Mucosa of gallbladder (tissue), 1 donor: ENCODE measurements at places on chromosomes 7 and 10. TPM values are rescaled to one million over a fixed set of nuclear protein-coding genes. Genes with fewer than 3 reads are reported as not detected.

CFAP46 gene
- total RNA-seq: 1.0 TPM

MAPK8 gene
- 40.0 TPM for total RNA-seq

HOXA11 gene
- total RNA-seq: not detected

ALDH18A1 gene
- total RNA-seq: 95.4 TPM

FXYD4 gene
- total RNA-seq: 1.6 TPM

PLXDC2 gene
- 92.0 TPM for total RNA-seq

DNA sequence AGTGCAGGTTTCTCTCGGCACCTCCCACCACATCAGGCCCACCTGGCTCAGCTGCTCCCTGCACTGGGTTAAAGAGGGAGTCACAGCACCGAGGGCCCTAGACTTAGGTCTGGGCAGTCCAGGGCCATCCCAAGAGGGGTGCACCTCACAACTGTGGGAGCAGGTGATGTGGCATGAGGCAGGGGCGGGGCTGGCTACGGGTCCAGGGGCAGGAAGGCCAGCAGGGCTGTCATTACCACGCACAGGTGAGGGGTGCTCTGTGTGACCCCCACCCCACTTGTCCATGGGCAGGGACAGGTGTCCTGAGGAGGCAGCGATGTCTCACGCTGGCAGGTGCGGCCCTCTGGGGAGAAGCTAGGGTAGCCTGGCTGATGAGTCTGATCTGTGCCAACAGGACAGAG lies 40.5 kb upstream of the DPYSL4 start:
- DNase-seq: no peak

- DNase-seq: no peak
Observed at GRCh38 chr10:4649471-4649870, 176.5 kb upstream of the AKR1E2 start.

DNA sequence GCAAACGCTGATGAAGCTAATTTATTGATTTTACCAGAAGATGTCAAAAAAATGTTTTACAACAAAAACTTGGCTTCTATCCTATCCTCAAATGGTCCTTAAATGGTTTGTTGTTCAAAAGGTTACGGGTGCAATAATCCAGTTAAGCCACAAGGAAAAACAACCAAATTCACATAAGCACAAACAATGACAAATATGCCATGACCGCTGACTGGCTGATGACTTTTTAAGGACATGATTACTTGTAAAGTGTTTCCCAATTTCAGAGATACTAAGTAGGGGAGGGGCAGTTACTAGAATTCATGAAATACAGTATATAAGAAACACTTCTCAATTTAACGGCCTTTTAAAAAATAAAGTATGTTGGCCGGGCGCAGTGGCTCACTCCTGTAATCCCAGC lies 28.8 kb downstream of the ABI1 start:
- no peak for DNase-seq

- no peak for DNase-seq
Observed at GRCh38 chr10:108104551-108105156, 940.1 kb upstream of the SORCS1 start.

GRCh38 chr7:27143023-27143949 lies at the start of gene HOXA5:
Gene HOXA5, minus strand, starts transcription at chr7:27143681. Its CDS starts 74 bp downstream, at chr7:27143607.
- no peak for DNase-seq

DNA sequence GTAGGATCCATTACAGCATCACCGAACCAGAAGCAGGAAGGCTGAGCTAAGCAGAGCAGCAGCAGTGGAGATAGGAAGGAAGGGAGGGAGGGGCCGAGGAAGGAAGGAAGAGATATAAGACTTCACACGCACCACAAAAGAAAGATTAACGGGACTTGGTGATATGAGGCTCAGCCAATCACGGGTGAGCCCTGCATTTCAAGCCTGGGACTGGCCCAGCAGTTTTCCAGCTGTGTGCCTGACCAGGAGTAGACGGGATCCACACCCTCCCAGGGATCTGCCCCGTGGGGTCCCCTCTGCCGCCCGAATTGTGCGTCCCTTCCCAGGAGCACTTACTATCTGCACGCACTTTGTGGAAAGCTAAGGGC lies 16.2 kb downstream of the ATG9B start:
- no peak for DNase-seq

GRCh38 chr7:131636092-131636491 lies 79.7 kb upstream of the PODXL start:
- no peak for DNase-seq

- no peak for DNase-seq
Observed at GRCh38 chr10:119461923-119462322, 80.6 kb downstream of the RGS10 start.

- no peak for DNase-seq
Observed at GRCh38 chr7:151851145-151851751, 25.7 kb downstream of the PRKAG2 start.
